MV-4-11 (cell line): ENCODE measurements at places on chromosomes 2 and 18.

- no peak for DNase-seq
These were observed 10.8 kb downstream of the TMEM18 start for GRCh38 chr2:666441-666840.

DNA sequence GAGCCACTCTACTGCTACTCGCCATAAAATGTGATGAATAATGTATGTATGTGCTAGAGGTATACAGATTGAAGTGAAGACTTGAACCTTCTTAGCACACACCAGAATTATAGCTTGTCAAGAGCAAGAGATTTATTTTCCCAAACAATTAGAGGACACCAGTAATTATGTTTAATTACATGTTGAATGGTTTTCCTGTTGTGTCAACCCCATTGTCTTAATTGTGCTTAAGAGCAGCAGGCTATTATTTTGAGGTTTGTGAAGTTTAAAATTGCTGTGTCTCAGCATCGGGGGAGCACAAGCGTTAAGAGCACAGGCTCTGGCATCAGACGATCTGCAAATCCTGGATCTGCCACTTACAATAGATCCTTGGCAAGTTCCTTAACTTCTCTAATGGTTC, 29.0 kb downstream of the KIF5C start:
- DNase-seq: no peak

DNA sequence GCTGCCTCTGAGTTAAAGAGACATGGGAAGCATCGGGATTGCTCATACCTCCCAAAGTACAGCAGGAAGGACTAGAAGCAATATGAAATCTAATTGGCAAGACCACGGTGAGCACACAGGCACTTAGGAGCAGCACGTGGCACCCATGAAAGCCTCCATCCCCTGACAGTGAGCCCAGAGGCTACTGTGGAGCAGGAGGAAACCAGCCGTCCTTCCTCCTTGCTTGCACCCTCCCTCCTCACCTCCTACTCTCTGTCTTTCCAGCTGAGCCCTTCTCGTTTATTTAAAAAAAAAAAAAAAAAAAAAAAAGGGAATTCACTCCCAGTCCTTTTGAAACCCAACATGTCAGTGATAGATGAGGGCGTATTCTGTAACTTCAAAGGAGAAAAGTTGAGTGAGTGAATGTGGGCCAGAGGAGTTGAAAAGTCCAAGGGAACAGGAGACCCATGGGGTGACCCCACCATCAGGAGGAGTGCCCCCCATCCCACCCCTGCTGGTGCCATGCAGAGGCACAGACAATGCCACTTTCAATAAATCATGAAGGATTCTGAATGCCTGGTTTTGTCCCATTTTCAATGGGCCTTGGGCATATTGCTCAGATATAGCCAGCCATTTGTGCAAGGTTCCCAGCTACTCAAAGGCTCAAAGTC, 96.6 kb upstream of the ALPP start:
- DNase-seq: no peak

DNA sequence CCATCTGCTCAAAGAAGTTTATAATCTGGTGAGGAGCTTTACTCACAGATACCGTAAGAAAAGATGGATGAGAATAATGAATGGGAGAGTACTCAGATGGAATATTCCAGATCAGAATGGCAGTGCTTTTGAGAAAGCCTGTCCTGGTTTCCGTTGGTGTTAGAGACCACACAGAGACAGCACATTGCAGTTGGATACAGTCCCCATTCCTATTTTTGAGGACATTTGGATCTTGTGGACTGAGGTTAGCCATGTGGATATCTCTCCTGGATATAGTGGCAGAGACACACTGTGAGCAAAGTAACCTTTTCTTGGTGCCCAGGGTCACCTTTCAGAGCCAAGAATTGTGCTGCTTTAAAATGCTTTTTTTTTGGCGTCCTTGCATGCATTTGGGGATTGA, 63.7 kb downstream of the TANC1 start:
- no peak for DNase-seq

DNA sequence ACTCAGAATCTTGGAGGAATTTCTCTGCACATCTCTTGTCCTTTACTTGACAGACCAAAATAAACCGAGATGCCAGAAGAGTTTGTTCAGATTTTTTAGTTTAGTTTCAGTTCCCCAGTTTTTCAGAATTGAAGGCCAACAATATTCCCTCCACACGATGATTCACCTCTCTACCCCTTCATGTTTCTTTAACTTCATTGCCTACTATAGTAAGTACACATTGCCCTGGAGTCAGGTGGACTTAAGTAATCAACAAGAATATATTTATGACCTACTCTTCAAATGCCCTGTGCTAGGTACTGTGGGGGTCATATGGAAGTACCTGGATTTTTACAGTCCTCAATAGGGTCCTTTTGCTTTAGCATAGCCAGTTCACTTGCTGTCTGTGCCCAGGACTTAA, 79.6 kb upstream of the CTLA4 start:
- peak; percentile 90 for DNase-seq
